Stimulated activated CD4-positive, alpha-beta T cell treated with anti-CD3 and anti-CD28 coated beads, Interleukin-4, amount 100 ng/mL, for 48 hours (primary cell): ENCODE measurements at places on chromosomes 1 and 21.

DNA sequence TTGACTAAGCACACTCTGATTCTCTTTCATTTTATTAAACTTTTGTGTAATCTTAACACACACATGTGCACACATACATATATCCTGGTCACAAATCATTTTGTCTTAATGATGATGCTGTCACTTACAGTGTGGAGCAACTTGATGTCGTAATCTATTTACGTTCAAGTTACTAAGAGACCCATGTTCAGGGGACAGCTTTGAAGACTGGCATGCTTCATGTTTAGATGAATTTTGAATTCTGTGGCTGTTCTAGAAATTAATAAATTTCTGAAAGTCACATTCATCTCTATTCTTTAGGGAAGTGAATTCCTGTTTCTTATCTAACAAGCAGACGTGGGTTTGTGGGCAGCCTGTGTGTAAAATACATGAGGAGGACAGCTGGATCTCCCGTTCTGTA, 1637.8 kb downstream of the PLA2G4A start:
- DNase-seq: no peak

- DNase-seq: no peak
These were observed 480.2 kb upstream of the DEPDC1 start for GRCh38 chr1:68976916-68977610.

DNA sequence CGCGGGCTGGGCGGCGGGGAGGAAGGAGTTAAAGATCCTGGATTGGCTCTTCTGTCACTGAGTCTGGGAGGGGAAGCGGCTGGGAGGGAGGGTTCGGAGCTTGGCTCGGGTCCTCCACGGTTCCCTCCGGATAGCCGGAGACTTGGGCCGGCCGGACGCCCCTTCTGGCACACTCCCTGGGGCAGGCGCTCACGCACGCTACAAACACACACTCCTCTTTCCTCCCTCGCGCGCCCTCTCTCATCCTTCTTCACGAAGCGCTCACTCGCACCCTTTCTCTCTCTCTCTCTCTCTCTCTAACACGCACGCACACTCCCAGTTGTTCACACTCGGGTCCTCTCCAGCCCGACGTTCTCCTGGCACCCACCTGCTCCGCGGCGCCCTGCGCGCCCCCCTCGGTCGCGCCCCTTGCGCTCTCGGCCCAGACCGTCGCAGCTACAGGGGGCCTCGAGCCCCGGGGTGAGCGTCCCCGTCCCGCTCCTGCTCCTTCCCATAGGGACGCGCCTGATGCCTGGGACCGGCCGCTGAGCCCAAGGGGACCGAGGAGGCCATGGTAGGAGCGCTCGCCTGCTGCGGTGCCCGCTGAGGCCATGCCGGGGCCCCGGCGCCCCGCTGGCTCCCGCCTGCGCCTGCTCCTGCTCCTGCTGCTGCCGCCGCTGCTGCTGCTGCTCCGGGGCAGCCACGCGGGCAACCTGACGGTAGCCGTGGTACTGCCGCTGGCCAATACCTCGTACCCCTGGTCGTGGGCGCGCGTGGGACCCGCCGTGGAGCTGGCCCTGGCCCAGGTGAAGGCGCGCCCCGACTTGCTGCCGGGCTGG, at the start of gene NPR1:
Gene NPR1 (plus strand): TSS at position 170 of the 818 bp plus-strand sequence. CDS start 421 bp downstream, at position 591.
- no peak for DNase-seq

- no peak for DNase-seq
These were observed 124.7 kb downstream of the RYR2 start for GRCh38 chr1:237166593-237167101.

GRCh38 chr1:112905395-112906149, 50.4 kb downstream of the SLC16A1 start:
- no peak for DNase-seq

DNA sequence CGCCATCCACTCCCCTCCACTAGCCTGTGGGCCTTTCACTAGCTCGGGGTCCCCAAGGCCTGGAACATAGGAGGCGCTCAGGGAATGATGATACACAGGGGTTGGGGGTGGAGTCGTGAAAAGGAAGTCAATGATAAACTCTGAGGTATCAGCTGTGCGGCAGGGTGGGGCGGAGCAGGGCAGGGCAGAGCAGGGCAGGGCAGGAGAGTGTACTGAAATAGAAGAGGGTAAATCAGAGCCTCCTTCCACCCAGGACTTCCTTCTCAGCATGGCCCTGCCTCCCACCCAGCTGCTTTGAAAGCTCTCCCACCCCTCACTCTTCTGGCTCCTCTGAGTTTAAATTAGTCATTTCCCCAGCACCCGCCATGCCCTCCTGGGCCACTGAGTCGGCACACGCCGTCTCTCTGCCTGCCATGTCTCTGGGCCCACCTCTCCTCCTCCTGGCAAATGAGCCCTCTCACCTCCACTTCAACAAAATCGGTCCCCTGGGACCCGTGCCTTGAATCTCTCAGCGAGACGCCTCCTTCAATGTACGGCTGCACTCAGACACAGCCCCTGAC, 16.9 kb downstream of the CAPZB start:
- peak; percentile 55 for DNase-seq

GRCh38 chr1:7046891-7047290, 261.6 kb downstream of the CAMTA1 start:
- DNase-seq: no peak

DNA sequence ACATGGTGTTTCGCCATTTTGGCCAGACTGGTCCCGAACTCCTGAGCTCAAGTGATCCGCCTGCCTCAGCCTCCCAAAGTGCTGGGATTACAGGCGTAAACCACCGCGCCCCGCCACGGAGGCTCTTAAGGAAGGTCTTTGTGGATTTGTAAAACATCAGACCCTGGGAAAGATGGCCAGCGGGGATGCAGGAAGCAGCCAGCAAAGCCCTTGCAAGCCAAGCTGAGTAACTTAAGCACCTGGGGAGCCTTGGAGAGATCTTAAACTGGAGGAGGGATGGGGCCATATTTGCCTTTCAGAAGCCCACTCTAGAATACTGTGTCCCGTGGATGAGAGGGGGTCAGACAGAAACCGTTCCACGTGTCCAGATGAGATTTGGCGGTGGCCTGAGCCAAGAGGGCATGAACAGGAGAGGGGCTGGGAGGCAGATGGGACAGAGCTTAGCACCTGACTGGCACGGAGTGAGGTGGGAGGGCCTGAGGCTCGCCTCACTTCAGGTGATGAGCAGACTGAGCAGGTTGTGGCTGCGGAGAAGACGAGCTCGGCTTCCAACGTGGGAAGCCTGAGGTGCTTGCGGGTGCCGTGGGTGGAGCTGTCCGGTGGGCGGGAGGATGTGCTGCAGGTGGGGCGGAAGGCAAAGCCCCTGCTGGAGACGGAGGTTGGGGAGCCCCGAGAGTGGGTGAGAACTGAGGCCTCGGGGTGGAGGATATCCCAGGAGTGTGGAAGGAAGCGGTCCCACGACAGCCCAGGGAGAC, 11.7 kb downstream of the C1orf216 start:
- no peak for DNase-seq

DNA sequence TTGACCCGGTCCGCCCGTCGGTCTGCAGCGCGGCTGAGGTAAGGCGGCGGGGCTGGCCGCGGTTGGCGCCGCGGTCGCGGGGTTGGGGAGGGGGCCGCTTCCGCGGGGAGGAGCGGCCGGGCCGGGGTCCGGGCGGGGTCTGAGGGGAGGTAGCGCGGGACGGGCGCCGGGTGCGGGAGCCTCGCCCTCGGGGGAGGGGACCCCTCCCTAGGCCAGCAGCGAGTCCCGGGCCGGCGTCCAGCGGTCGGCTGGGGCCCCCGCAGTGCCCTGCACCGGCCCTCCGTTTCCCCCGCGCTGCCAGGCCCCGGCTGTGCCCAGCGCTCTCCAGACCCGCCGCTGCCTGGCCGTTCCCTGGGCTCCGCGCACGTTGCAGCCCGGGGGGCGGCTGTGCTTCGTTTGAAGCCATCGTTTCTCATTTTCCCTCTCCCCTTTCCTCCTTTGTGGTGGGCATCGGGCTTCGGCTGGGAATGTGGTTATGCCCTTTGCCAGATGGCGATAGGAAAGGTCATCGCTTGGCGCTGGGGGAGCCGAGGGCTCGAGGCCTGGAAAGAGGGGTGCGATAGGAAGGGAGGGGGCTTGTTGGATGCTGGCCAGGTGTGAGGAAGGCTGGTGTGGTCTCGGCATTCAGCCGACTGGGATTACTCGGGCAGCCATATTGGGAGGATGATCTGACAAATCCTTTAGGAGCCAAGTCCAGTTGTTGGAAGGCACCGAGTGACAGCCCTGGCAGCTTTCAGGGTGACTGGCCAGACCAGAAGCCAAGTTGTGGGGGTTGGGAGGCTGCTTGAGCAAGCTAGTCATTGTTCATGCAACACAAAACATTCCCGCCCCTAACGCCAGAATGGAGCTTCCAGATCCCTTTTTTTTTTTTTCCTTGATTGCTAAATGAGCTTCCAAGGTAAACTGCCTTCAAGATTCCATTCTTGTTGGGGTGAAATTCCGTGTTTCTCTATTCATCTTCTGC, 753 bp downstream of the KIF1B start:
- peak; percentile 21 for DNase-seq

DNA sequence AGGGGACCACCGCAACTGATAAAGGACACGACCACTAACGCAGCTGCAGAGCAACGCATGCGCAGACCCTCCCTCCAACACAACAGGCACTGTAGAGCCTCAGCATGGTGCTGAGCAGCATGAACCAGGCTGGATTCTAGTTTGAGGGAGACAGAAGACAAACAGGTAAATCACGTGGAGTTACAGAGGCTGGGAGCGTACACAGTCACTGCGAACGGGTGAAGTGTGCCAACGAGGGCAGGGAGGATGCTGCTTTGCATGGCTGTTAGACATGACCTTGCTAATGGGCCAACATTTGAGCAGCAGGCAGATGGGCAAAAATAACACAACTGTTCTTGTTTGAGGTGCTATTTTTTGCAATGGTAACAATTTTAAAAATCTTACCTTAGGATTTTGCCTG, 55.2 kb upstream of the NADK start:
- DNase-seq: no peak

DNA sequence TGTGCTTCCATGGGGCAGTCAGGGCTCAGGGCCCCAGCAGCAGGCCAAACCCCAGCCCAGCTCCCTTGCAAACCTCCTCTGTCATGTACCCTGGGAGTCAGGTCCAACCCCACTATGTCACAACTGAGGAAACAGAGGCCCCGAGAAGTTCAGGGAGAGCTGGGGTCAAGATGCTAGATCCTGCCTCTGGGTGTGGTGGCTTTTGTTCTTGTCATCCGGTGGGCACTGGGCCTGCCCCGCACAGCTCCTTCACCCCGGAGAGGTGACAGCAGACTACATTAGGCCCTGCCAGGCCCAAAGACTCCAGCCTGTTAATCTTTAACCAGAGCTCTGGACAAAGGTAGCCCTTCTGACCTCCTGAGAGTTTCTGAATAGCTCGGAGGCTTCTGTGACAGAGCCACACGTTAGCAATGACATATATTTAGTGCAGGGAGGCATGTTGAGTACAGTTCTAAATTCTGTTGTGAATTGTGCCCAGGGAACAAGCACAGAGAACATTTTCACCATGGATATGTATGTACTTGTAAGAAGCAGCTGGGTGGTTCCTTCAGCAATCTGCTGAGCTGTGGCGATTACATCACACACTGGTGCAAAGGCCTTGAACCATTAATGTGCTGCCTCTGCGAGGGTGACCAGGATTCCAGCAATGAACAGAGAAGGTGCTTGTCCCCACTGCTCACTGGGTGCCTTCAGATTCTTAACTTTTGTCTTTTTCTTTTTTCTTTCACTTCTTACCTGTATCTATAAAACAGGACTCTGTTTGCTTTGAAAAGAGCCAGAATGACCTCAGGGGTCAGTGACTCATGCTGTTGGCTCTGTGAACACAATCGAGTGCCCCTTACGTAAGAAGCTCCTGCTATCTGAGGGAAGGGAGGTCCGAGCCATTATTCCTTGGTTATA, 102.8 kb downstream of the RHOU start:
- no peak for DNase-seq

DNA sequence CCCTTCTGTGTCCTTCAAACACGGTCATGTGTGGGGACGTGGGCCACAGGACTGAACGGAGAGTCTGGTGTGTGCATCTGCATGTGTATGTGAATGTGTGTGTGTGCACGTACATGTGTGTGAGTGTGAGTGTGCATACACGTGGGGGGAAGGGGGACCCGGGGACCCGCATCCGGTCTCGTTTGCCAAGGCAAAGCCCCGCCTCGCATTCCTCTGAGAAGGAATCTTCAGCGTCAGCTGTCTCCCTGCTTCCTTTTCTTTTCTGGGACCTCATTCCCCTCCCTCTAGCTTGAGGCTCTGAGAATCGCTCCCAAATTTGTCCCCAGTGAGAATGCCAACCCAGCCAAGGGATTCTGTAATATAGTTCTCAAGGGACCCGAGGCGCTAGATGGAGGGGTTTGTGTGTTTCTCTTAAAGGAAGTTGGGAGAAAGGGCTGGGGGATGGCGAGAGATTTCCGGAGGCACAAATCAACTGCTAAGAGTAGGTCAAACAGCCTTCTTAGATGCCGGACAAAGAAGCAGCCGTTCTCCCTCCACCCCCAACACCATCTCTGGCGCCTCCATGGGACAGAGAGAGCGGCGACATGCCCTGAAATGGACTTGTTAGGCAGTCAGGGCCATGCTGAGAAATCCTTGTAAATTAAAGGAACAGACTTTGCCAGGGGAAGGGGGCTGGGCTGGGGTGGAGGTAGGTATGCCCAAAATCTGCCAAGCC, 6.6 kb downstream of the IFFO2 start:
- DNase-seq: no peak
